Substantia nigra (tissue), 51 donors: ENCODE measurements at places on chromosomes 5 and 9.

GRCh38 chr9:82034956-82035731 is 46.6 kb downstream of the SPATA31D1 start:
- DNase-seq, result no peak

DNA sequence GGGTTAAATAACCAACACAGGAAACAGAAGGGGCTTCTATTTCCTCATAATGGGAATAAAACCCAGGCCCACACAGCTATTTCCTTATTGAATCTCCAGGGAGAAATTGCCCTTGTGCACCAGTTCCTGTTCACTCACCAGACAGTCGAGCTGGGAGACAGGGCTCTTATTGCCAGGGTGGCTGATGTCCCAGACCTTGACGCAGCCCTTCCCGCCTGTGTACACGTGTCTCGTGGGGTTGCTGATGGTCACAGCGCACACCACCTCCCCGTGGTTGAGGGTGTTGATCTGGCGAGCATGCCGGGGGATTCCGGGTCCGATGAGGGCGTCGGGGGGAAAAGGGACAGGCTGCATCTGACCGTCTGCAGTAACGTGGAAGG is 96.5 kb downstream of the TLE1 start:
- no peak for DNase-seq

DNA sequence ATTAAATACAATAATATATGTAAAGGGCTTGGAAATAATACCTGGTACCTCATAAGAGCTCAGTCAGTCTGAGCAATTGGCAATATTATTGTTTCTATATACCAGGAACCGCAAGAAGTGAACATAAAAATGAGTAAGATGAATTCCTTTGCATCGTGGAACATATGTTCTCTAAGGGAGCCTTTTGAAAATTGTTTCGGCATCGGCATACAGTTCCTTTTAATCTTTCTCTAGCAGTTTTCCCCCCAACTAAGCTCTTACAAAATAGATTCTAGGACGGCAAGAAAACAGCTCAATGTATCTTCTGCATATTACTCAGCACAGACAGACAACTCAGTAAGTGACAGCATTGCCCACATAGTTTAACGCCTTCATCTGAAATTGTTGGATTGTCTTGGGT is 426.6 kb upstream of the WWC1 start:
- DNase-seq, result no peak

DNA sequence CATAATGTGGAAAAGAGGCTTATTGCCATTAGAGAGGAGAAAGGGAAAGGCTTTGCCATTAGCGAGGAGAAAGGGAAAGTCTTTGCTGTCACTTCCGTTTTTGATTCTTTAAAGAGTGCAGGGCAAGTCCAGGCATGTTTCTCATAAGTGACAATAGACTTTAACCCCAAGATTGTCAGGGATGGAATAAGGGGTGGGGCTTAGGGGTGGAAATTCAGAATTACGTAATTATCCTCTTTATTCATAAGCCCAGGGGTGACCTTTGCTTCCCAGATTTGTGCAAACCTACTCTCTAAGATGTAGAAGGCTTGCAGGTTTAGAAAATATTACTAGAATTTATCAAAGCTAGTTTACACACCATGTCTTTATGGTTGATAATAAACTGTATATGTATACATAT is 2.3 kb upstream of the PLK2 start:
- DNase-seq, result no peak

DNA sequence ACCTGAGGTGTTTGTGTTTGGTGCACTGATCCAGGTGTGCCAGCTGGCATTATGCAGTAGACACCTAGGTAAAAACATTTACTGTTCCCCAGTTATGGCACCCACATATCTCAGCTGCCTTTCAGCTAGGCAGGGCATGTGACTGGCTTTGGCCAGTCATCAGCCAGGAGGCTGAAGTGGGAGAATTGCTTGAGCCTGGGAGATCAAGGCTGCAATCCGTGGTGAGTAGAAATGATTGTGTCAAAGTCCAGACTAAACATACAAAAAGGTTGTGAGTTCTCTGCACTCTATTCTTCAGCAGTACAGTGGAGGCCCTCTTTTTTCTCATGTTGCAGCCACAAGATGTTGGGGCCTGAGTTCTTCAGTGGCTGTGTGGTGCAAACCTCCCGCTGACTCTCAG is 3.2 kb upstream of the FBLL1 start:
- DNase-seq, result no peak

GRCh38 chr9:87546704-87547103 is 49.0 kb downstream of the DAPK1 start:
- DNase-seq, result no peak

- no peak for DNase-seq
Measured at GRCh38 chr9:129403779-129404620, 216.9 kb downstream of the C9orf50 start.

DNA sequence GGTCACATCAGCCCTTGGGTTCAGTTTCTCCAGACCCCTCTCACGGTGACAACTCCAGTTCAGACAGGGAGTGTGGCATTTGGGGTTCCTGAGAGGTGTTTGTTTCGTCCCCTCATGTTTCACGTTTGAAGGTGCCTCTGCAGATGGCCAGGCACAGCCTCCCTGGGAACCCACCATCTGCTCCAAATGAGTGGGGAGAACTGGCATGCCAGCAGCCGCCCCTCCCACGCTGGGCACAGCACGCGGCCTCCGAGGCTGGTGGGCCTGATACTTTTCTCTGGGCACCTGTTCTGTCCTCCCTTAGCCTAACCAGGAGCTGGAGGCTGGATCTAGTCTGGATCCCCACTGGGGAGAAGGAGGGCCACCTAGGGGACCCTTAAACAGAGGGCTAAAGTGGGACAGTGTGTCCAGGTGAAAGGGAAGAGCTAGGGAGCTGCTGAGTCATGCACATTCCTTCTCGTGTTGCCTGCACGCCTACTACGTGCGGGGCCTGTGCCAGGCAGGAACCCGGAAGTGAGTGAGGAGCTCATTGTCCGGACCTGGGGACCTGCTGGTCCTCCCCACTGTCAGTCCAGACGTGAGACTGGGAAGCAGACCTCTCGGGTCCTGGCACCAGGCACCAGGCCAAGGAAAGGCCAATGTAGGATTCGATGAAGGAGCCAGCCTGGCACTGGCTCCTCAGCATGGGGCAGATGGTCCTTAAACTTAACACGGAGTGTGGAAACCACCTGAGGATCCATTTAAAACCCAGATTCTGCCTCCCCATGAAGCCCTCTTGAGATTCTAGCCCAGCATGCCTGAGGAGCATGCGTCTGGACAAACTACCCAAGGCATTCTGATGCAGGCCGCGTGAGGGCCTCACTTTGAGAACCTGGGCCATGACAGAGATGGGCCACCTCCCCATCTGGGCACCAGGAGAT is 11.7 kb downstream of the DNM1 start:
- no peak for DNase-seq

- no peak for DNase-seq
Measured at GRCh38 chr9:89723469-89724100, 118.8 kb downstream of the GADD45G start.

- DNase-seq, result no peak
Measured at GRCh38 chr9:21669701-21670100, 132.7 kb upstream of the MTAP start.

- no peak for DNase-seq
Measured at GRCh38 chr9:110440796-110441195, 103.1 kb upstream of the TXNDC8 start.

GRCh38 chr9:17315341-17315740 is 180.5 kb downstream of the CNTLN start:
- no peak for DNase-seq
